Esophagus squamous epithelium (tissue), 5 donors: ENCODE measurements at places on chromosomes 6 and 20. TPM values are rescaled to one million over a fixed set of nuclear protein-coding genes. Genes with fewer than 3 reads are reported as not detected.

The TMEM151B gene
- not detected for total RNA-seq

The RAET1L gene
- total RNA-seq: 14.5 TPM

The COQ3 gene
- total RNA-seq: 10.3 TPM

The TRIM27 gene
- 51.9 TPM for total RNA-seq

The CTAGE9 gene
- total RNA-seq: not detected

The TMEM217 gene
- 1.4 TPM for total RNA-seq

The PRPH2 gene
- not detected for total RNA-seq

The OR2B6 gene
- not detected for total RNA-seq

The NRSN1 gene
- not detected for total RNA-seq

The TUBB2A gene
- total RNA-seq: 114 TPM

The GHRH gene
- total RNA-seq: not detected

The MEI4 gene
- total RNA-seq: not detected

The WFDC5 gene
- total RNA-seq: 32.1 TPM

The PHACTR3 gene
- 2.5 TPM for total RNA-seq

The BPIFB1 gene
- 0.38 TPM for total RNA-seq

The RSPH3 gene
- 12.6 TPM for total RNA-seq

The TTK gene
- 14.1 TPM for total RNA-seq

The TRIM40 gene
- not detected for total RNA-seq

The VGLL2 gene
- not detected for total RNA-seq

The PPP1R14C gene
- 22.1 TPM for total RNA-seq

The SLC22A3 gene
- 5.5 TPM for total RNA-seq

The MEP1A gene
- total RNA-seq: not detected

The XKR7 gene
- not detected for total RNA-seq

The RIPOR3 gene
- 1.3 TPM for total RNA-seq

The NXT1 gene
- 40.2 TPM for total RNA-seq
